ENCODE measurements at places on chromosomes 5 and 9. TPM values are rescaled to one million over a fixed set of nuclear protein-coding genes. Genes with fewer than 3 reads are reported as not detected.

GRCh38 chr5:132198571-132198970 is 29.1 kb downstream of the P4HA2 start:
- no peak overlapping the region for H3K27ac ChIP-seq
- H3K4me3 ChIP-seq: no peak overlapping the region
- DNase-seq: no peak
- no peaks in the 10 kb centered on the region for H3K27me3 ChIP-seq

DNA sequence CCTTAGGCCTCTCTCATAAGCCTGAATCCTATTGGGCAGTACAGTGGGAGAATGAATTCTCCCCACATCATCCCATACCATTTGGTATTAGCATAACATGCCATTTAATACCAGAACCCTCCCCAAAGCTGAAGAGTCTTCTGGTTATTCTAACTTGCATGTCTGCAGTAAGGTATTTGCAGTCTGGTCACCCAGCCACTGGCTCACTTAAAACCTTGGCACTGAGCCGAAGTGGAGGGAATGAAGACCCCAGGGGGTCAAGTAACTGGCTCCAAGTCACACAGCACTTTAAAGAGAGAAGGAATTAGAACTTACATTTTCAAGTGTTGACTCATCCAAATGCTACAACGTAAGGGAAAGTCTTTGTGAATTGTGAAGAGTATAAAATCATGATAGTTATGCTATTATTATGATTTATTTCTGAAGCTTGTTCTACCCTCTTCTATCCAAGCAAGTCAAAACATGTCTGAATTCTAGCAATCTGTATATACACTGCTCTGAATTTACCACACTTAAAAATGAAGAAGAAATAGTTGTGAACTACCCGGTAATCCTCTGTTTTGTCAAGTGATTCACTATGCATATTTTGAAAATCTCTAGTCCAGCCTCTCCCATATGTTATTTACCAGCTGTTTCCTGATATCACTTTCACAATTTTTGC is 28.5 kb downstream of the GLRA1 start:
- no peak overlapping the region for H3K4me3 ChIP-seq
- H3K27me3 ChIP-seq: no peaks in the 10 kb centered on the region
- no peaks in the 10 kb centered on the region for H3K36me3 ChIP-seq
- H3K4me1 ChIP-seq: no peaks in the 10 kb centered on the region
- DNase-seq: no peak

DNA sequence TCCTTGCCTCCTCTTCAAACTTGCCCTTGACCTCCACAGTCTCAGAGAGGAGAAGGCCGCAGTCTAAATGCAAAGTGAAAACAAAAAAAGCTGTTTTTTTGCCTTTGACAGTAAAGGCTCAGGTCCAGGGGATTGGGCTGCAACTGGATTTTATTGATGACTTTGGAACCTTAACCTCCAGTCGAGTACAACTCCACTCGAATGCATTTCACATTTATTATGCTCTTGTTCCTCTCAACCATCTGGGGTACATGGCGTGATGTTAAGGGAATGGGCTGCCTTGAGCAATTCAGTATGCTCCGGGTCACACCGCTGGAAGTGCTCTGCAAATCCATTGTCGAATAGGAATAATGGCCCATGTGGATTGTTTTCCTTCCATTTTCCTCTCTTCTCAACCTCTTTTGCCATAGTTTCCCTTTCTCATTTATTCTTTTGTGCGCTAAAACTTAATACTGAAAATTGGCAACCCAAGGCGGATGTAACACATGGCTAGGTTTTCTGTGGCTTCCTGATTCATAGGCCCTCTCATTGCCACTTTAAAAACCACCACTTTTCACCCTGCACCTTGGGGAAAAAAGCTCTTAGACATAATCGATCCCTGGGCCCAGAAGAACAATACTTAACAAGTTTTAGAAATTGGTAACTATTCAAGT is 34.3 kb downstream of the ITK start:
- no peaks in the 10 kb centered on the region for H3K27me3 ChIP-seq
- no peak for DNase-seq
- H3K36me3 ChIP-seq: peaks cover 37% of the 10 kb centered on the region
- peak overlapping the region; percentile 15 for H3K4me3 ChIP-seq
- H3K4me1 ChIP-seq: peaks cover 85% of the 10 kb centered on the region

DNA sequence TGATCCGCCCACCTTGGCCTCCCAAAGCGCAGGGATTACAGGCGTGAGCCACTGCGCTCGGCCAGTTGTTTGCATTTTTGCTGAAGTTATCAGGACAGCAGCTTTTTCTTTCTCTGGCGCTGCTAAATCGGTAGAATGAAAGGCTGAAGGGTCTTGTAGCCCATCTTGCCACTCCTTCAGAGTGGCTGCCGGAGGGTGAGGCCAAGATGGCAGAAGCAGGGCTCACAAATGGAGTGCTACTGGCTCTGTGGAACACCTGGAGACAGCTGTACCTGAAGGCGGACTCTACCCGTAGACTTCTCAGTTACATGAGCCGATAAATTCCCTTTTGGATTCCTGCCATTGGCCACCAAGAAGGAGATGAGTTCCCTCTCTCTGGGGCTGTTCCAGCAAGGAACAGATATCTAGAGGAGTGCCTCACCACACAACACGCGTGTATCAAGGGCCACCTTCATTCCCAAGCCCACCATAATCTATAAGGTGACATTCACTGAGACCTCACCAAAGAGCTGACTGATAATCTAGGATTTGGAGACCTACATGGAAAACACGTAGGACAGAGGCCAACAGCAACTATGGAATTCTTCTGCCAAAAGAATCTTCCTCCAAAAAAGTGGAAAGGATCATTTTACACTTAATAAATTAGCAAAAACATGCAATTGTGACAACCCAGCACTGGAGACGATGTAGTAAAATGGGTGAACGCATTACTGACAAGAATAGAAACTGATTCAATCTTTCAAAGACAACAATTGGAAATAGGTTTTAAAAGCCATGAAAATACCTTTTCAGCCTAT is 21.8 kb downstream of the STK10 start:
- H3K27ac ChIP-seq: no peak overlapping the region
- H3K4me3 ChIP-seq: no peak overlapping the region
- H3K36me3 ChIP-seq: no peaks in the 10 kb centered on the region
- DNase-seq: no peak
- H3K27me3 ChIP-seq: no peaks in the 10 kb centered on the region

DNA sequence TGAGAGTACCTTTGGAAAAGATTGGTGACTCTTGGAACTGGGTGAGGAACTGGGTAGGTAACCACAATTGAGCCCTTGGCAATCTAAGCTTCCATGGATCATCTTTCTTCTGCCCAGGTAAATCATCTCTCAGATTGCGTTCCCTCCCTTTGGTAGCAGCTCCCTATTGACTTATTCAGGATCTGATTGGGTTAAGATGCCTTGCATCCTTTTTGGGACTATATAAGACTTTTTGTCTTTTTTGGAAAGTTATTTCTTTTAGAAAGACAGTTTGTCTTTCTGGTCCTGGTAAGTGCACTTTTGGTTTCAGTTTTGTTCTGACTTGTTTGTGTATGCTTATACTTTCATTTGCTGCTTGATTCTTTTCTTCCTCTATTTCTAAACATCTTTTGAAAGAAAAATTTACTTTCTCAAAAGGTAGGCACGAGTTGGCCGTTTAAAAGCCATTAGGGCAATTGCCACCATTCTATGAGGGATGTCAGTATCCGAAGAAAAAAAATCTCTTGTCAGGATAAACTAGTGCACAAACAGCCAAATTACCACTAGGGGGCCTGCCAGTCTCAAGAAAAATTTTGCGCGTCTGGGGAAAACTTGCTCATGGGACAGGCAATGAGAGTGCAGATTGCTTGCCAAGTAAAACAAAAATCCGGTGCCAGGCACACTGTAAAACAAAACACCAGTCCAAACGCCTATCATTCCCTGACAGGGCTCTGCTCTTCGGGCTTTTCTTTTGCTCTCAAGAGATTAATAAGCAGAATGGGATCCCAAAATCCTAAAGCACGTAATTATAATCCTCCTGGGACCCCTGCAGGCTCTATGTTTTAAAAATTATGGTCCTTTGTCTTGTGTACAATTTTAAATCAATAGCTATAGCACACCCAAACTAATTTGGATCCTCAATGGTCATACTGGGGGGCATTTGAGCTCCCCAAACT is 12.8 kb downstream of the OR1J1 start:
- H3K27me3 ChIP-seq: no peaks in the 10 kb centered on the region
- H3K27ac ChIP-seq: peak overlapping the region; percentile 57
- no peaks in the 10 kb centered on the region for H3K36me3 ChIP-seq
- H3K4me1 ChIP-seq: no peaks in the 10 kb centered on the region
- peak; percentile 80 for DNase-seq

DNA sequence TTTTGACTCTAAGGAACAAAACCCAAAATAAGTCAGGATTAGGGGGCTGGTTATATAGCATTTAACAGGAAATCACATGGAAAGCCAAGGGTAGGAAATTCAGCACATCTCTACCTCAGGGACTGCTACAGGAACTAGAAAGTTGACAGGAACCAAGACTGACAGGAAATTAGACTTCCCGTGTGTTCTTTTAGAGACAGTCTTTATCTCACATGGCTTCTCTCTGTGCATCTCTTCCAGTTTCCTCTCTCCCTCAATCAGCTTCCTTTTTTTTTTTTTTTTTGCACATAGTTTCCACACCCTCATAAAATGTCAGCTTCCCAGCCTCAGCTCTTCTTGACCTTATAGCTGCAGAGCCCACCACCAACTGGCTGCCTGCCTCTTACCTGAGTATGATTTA is 4.8 kb downstream of the RECK start:
- H3K4me3 ChIP-seq: no peak overlapping the region
- peaks cover 44% of the 10 kb centered on the region for H3K4me1 ChIP-seq
- no peaks in the 10 kb centered on the region for H3K27me3 ChIP-seq

DNA sequence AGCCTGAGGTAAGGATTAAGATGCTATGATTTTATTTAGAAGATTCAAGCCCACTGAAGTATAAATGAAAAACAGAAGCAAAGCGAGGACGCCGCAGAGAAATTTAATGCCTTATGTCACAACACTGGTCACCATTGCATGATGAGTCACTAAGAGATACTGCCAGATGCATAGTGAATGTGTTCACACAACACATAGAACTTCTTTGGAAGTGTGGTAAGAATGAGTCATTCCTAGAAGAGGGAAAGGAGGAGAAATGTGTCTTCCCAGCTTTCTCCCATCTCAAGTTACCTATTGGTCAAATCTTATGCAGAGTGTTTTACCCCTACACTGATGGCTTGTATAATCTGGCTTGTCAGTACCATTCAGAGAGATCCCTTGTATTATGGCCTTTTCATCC is 465.3 kb upstream of the ARRDC3 start:
- H3K4me3 ChIP-seq: no peak overlapping the region
- no peaks in the 10 kb centered on the region for H3K27me3 ChIP-seq
- no peak overlapping the region for H3K27ac ChIP-seq
- no peaks in the 10 kb centered on the region for H3K36me3 ChIP-seq
- H3K4me1 ChIP-seq: no peaks in the 10 kb centered on the region

DNA sequence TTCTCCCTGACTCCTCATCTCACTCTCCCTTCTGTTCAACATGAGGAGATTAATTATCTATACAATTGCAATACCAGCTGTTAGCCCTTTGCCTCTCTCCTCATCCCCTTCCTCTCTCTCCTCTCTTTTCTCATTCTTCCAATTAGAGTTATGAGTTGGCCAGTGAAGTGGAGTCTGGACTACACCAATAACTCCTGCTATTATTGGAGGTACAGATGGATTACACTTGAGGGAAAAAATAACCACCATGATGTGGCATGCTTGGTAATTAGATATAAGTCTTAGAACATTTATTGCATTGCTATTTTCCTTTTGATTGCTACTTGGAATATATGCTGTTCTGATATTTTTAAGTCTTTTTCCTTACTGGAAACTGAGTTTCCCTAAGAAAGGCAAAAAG is 159.2 kb downstream of the FRMD3 start:
- no peak for DNase-seq
- H3K4me1 ChIP-seq: no peaks in the 10 kb centered on the region
- H3K4me3 ChIP-seq: no peak overlapping the region
- H3K36me3 ChIP-seq: no peaks in the 10 kb centered on the region
- no peaks in the 10 kb centered on the region for H3K27me3 ChIP-seq
- H3K27ac ChIP-seq: no peak overlapping the region

DNA sequence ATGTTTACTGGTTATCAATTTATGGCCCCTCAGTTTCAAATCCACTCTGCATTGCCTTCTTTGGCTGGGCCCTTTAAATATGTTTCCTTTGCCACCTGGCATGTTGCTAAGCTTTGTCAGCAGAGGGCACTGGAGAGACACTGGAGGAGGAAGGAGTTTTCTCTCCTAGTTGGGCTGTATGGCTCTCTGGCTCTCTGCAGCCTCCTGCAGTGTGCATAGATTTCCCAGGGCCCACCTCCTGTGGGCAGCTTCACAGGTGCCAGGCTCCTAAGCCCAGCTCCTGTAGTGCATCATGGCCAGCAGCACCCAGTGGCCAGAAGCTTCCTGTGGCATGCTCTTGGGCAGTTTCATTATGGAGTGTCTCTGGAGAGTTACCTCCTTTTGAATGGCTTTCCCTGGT is 23.3 kb downstream of the CAVIN4 start:
- no peak overlapping the region for H3K4me3 ChIP-seq
- DNase-seq: peak; percentile 16
- H3K27me3 ChIP-seq: no peaks in the 10 kb centered on the region
- H3K27ac ChIP-seq: no peak overlapping the region
- H3K4me1 ChIP-seq: peaks cover 7% of the 10 kb centered on the region
- H3K36me3 ChIP-seq: no peaks in the 10 kb centered on the region

DNA sequence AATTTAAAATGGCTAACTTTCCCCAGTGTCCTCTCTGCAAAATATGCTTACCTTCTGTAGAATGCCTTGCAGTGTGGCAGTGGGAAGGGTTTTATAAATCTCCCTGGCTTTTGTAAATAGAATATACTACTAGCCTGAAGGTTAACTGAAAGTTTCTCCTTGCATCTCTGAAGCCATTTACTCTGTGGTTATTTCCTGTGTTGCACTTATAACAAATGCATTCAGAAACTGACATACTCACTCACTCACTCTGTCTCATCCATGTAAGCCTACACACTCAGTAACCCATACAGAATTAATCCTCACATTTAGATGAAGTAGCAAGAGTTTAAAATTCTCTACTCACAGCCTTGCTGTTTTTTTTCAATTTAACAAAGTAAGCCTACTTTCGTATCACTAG is 87.1 kb upstream of the SH3GL2 start:
- no peaks in the 10 kb centered on the region for H3K36me3 ChIP-seq
- no peaks in the 10 kb centered on the region for H3K4me1 ChIP-seq
- no peak overlapping the region for H3K27ac ChIP-seq

DNA sequence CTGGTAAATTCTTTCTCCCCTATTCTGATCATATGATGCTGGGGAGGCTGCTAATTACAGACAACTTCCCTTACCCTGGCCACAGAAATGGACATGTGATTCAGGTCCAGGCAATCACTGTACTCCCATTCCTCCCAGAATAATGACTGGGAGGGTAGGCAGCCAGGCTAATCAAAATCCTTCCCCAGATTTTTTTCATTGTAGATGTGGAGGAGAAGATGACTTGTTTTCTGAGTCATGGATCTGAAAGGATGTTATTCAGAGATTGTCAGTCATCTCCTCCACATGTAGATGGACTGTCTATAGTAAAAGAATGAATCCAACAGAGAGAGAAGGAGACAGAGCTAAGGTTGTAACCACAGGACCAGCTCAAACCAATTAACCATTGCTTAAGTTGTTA is 123.9 kb upstream of the PUM3 start:
- H3K4me3 ChIP-seq: no peak overlapping the region
- H3K27me3 ChIP-seq: no peaks in the 10 kb centered on the region
- no peak overlapping the region for H3K27ac ChIP-seq
- no peaks in the 10 kb centered on the region for H3K36me3 ChIP-seq

GRCh38 chr9:23556459-23556858 is 269.6 kb downstream of the ELAVL2 start:
- no peaks in the 10 kb centered on the region for H3K36me3 ChIP-seq
- H3K27me3 ChIP-seq: no peaks in the 10 kb centered on the region
- no peak overlapping the region for H3K4me3 ChIP-seq
- no peak overlapping the region for H3K27ac ChIP-seq
- no peaks in the 10 kb centered on the region for H3K4me1 ChIP-seq
- DNase-seq: no peak

ZDHHC21 gene
- 0.35 TPM for polyA plus RNA-seq

LYSMD3 gene
- 14.1 TPM for polyA plus RNA-seq
